ENCODE measurements at places on chromosomes 4 and X.

DNA sequence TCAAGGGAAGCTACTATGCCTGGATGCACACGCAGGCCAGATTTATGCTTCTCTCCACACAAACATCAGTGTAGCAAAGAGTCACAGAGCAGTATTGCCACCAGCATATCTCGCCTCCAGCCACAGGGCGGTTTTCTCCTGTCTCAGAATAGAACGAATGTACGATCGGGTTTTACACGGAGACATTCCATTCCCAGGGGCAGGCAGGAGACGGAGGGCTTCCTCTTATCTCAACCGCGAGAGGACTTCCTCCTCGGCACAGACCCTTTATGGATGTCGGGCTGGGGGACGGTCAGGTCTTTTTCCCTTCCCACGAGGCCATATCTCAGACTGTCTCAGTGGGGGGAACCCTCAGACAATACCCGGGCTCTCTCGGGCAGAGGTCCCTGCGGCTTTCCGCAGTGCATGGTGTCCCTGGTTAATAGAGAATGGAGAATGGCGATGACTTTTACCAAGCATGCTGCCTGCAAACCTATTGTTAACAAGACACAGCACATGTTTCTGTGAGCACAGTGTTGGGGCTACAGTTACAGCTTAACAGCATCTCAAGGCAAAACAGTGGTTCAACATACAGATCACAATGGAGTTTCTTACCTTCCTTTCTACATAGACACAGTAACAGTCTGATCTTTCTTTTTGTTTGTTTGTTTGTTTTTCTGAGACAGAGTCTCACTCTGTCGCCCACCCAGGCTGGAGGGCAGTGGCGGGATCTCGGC lies 24.1 kb downstream of the CSF2RA start:
- DNase-seq = no peak

- DNase-seq = no peak
These were observed 23.3 kb downstream of the TRIM2 start for GRCh38 chr4:153227469-153228075.

DNA sequence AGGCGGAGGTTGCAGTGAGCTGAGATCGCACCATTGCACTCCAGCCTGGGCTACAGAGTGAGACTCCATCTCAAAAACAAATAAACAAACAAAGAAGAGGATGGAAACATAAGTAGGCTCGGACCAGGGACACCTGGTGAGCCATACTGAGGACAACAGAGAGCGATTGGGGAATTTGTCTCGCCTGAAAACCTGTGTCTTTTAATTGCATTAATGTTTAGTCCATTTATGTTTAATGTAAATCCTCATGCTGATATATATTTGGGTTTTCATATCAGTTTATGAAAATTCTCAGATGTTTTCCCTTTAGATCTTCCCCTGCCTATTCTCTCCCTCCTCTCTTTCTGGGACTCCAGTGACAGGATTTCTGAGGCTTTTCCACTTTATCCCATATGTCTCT lies 84.6 kb downstream of the EVC start:
- DNase-seq = no peak

GRCh38 chr4:74822603-74823002 lies 28.3 kb upstream of the BTC start:
- DNase-seq = no peak

GRCh38 chrX:10111364-10112148 lies 45.2 kb upstream of the CLCN4 start:
- no peak for DNase-seq

DNA sequence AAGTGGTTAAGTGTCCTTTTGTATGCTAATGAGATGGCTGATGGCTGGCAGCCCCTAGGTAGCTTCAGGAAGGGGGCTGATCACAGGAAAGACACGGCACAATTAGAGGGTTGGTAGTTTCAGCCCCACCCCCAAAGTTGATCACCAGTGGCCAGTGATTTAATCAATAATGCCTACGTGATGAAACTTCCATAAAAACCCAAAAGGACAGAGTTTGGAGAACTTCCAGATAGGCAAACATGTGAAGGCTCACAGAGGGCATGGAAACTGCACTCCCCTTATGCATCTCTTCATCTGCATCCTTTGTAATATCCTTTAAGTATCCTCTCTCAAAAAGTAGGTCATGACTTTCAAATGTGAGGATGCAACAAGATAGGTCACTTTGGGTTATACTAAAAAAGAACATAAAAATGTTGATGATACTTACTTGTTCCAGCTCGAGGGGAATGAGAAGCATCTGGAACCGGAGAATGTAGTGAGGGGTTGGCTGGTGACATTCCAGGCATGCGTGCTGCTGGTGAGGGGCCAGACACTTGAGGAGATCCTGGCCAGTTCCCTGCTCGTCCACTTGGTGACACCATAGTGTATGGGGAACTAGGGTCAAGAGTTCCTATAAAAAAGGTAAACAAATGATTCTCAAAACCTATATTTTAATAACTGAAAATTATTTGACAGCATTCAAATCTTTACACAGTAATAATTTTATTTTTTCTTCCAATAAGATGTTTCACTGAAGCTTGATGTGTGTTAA lies 16.7 kb upstream of the CXorf38 start:
- peak; percentile 5 for DNase-seq

DNA sequence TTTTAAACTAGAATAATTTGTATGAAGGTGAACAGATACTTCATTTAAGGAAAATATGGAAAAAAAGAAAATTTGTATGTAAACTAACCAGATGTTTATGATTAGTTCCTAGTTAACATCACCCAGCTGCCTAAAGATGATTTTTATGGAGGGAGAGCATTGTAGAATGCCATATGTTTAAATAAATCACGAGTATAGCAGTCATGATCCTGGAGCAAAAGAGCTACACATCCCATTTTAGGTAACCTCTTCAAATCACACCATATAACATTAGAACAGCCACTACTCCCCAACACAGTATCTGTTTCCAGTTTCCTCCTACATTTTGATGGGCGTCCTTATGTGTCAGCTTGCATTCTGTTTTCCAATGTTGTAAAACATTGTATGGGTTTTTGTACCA lies 571.9 kb upstream of the FAM241A start:
- DNase-seq = no peak
